Effector CD4-positive, alpha-beta T cell (primary cell): ENCODE measurements at places on chromosomes 11 and 22.

DNA sequence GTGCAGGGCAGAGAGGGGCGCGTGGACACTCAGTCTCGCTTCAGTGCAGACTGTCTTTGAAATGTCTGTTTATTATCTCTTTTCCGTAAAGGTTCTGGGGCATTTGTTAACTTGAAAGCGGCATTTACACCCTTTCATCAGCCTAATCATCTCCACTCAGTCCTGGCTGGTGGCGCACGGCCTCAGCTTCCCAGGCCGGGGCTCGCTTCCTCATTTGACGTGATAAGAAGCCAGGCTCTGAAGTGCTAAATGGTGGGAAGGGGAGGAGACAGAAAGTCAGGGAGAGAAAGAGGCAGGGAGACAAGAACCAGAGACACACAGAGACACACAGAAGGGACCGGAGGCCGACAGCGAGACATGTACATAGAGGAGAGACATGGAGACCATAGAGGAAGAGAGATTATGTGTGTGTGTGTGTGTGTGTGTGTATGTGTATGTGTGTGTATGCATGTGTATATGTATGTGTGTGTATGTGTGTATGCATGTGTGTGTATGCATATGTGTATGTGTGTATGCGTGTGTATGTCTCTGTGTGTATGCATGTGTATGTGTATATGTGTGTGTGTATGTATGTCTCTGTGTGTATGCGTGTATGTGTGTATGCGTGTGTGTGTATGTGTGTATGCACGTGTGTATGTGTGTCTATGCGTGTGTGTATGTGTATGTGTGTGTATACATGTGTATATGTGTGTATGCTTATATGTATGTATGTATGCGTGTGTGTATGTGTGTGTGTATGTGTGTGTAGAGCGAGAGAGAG lies 101.5 kb downstream of the ST3GAL4 start:
- DNase-seq = no peak

GRCh38 chr11:22163394-22163797 lies 29.5 kb upstream of the ANO5 start:
- DNase-seq = no peak

DNA sequence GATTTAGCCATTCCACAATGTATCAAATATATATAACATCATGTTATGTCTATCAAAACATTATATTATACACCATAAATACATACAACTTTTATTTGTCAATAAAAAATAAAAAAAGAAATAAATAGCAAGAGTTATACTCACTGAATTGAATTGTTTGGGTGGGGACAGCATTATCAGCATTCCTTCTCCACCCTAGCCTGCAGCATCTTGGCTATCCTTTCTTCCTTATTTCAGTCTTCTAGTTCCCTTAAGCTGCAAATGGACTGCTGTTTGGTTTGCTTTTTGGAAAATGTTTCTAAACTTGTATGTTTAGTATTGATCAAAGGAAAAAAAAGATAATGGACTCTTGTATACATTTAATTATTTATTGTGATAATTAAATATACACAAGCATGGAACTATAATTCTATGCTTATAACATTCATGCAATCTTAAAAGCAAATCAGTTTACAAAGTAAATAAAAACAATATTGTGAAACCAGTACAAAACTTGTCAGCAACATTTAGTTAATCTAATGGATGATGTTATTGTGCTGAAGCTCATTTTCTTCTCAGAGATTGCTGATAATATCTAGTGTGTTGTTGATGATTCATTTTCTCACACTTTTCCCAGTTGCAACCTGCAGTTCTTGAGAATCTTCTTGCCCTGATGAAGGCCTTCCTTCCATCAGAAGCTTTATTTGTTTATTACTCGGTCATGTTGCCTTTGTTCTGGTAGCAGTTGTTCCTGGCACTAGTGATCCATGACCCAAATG lies 5.0 kb downstream of the ARHGAP42 start:
- no peak for DNase-seq

- DNase-seq = no peak
Measured at GRCh38 chr11:83554876-83555275, 268.7 kb upstream of the CCDC90B start.

DNA sequence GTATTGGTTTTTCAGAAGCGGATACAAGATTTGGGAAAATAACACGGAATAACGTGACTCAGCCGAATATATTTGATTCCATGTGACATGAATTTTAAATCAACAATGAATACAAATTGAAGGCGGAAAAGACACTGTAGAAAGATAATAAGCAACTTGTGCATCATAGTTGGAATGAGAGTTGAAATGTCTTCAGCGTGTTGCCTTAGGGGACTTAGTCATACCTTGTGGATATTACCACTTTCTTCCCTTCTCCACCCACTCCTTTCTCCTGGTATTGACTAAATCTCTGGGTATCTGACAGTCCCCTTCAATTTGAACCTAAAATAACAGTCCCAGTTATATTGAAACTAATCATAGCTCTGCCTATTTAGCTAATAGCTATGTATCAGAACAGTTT lies 2373.1 kb upstream of the RAG2 start:
- no peak for DNase-seq

GRCh38 chr11:35021589-35021988 lies 105.2 kb downstream of the PDHX start:
- DNase-seq = no peak
